ENCODE measurements at places on chromosomes 12 and 14. TPM values are rescaled to one million over a fixed set of nuclear protein-coding genes. Genes with fewer than 3 reads are reported as not detected.
A peak's percentile ranks its signal among the peaks of the same experiment; 100 is the strongest.

DNA sequence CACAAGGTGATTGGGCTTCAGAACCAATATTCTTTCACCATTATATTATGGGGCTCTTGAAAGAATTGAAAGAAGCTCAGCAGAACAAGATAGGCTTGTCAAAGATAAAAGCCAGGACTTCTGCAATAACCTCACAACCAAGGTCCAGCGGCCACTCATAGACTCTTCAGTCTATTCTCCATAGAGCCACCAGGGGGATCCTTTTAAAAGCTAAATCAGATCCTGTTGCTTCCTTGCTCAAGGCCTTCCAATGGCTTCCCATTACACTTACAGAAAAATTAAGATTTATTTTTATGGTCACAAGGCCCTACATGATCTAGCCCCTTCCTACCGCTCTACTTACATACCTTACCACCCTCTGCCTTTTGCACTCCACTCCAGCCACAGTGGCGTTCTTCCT lies 169.6 kb downstream of the C12orf42 start:
- no peak for DNase-seq

DNA sequence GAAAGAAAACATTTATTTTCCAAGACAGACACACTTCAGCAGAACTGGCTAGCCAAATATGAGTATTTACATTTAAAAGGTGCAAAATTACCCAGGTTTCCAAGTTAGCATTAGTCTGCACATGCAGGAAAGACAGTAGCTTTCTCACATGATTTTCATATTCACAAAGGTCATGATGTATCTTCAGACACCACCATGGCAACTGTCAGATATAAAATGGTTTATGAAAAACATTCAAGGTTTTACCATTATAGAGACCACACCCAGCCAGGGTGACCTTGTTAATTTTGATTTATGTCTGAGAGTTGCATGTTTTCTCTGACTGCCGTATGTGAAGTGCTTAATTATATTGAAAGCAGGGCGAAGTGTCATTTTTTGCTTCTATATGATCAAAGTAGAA lies 91.2 kb downstream of the GXYLT1 start:
- no peak for DNase-seq

Gene HOXC10
- total RNA-seq: 0.35 TPM

GRCh38 chr12:47821346-47821706 lies 1.6 kb upstream of the HDAC7 start:
- DNase-seq: no peak

Gene CCDC184
- 0.09 TPM for total RNA-seq

Gene RNF41
- 40.6 TPM for total RNA-seq

- no peak for DNase-seq
These were observed 36.5 kb upstream of the SELPLG start for GRCh38 chr12:108670066-108670631.

Gene LTB4R
- 3.7 TPM for total RNA-seq

DNA sequence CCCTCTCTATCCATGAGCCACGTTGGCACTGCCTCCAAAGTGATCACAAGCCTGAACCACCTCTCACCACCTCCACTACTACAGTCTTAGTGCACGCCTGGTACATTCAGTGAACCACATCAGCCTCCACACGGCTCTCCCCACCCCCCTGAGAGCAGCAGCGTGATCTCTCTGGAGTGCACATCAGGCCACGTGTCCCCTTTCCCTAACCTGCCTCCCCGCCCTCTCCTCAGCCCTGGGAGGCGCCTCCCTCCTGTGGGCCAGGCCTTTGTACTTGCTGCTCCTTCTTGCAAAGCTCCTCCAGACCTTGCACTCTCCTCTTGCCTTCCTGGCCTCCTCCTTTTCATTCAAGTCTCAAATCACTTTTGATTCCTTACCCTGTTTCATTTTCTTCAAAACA lies 49.8 kb downstream of the SLC6A12 start:
- DNase-seq: peak; percentile 19

Gene CHFR
- total RNA-seq: 26.8 TPM

DNA sequence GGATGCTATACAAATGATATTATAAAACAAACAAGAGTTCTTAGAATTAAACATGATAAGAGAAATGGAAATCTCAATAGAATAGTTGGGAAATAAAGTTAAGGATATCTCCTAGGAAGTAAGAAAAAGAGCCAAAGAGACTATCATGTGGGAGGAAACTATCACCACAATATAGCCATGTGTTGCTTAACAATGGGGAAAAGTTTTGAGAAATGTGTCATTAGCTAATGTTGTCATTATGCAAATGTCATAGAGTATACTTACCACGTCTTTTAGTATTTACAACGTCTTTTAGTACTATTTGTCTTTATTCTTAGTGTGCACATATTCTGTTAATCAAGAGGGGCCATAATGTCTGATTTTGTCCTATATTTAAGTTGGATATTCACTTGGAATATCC lies 58.7 kb downstream of the ZNF641 start:
- no peak for DNase-seq

Gene ADAMTS20
- total RNA-seq: 0.09 TPM

- DNase-seq: no peak
These were observed 49.9 kb upstream of the TBX3 start for GRCh38 chr12:114733919-114734318.

GRCh38 chr14:56199095-56199981 lies 81.1 kb downstream of the PELI2 start:
- DNase-seq: peak; percentile 32

Gene TOMM20L
- not detected for total RNA-seq

DNA sequence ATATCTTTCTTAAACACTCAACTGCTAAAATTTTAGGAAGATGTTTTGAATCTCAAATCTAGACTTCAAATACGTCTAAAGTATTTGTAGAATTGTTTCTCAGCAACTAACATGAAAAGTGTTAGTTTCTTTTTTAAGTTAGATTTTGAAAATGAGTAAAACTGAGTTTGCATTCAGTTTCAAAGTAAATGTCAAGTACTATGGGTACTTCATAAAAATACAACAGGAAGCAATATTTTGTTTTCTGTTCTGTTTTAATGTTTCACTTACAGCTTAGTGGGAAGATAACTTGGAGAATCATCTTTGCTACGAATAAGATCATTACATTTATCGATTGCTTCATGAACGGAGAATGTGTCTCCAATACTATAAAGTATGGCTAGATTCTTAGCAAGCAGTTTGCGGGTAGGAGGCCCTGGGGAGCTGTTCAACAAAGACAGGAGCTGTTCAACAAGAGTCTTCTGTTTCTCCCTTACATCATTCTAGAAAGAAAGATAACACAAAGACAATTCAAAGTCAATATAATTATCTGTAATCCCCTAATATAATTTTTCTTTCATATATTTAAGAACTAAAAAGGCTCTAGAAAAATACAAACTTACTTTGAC lies 20.2 kb downstream of the HEATR5A start:
- DNase-seq: no peak

DNA sequence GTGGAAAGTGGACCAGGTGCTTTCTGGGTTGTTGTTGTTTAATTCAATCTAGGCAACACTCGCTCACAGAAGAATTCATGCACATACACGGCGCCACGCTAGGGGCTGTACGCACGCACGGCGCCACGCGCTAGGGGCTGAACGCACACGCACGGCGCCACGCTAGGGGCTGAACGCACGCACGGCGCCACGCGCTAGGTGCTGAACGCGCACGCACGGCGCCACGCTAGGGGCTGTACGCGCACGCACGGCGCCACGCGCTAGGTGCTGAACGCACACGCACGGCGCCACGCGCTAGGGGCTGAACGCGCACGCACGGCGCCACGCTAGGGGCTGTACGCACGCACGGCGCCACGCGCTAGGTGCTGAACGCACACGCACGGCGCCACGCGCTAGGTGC lies 54.3 kb downstream of the NINJ2 start:
- no peak for DNase-seq

Gene OR6C2
- not detected for total RNA-seq

GRCh38 chr12:88202500-88202899 lies 60.4 kb downstream of the TMTC3 start:
- no peak for DNase-seq

Gene FITM1
- total RNA-seq: 0.20 TPM

- no peak for DNase-seq
These were observed 417.0 kb downstream of the DPF3 start for GRCh38 chr14:72476657-72477499.

DNA sequence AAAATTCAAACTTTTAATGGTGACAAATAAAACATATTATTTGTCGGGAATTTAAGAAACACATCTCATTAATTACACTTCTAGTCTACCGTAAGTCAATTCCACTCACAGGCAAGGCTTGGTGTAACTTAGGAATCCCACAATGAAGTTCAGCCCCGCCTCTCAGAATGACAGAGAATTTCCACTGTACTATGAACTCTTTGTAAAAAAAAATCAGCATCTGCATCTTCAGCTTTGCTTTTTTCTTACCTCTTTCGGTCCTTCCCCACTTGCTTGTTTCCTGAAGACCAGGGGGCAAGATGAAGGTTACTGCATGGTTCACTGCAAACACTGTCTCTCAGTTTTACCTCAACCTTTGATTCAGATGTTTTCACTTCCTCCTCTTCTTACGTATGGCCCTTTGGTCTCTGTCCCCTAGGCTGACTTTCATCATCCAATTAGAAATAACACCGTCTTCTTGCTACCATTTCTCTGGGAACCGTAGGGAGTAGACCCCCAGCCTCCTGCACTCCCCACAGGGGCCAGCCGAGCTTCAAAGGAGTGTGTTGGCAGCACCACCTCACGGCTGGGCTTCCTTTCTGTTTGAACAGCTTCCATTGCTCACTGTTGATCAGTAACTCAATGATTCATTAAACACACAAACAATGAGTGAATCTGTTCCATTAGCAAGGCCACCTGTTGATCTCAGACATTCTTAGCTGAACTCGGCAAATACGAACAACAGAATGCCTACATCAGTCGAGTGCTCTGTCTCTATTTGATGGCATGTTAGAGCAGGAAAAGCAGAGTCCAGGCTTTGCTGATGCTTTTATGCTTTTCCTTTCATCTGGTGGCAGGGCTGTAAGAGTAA lies 343.0 kb downstream of the BMP4 start:
- DNase-seq: no peak

- no peak for DNase-seq
These were observed 197.4 kb upstream of the GARIN6 start for GRCh38 chr12:99450036-99450630.

- no peak for DNase-seq
These were observed 168.6 kb downstream of the KITLG start for GRCh38 chr12:88411689-88412088.

Gene GRIN2B
- total RNA-seq: not detected

DNA sequence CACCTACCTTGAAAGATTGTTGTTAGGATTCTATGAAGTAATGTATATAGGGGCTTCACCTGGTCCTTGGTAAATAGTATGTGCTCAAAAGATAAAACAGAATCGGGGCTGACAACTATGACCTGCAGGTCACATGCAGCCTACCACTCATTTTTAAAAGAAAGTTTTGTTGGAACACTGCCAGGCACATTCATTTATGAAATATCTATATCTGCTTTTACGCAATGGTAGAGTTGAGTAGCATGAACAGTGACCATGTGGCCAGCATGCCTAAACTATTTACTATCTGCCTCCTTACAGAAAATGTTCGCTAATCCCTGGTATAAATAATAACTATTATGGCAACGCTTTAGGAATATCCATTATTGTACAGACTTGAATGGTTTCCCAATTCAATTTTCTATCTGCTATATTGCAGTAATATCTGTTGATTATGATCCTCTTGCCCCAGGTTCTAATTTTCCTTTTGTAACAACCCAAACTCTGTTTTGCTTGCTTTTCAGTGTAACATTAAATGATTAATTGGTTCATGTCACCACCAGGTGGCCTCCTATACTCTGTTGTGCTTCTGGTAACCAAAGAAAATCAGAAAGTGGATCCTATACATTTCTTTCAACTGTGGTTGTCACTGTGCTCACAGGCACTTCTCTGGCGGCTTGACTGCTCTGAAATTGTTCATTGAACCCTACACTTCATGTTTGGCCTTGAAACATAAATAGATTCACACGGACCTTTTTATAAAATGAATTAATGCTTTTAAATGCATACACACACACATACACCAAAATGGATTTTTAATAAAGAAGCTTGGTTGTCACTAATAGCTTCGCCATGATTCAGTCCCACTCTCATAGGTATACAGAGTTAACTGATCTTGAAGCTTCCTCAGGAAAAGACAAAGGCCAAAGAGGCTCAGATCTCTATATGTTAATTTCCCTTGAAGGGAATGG lies 227.7 kb upstream of the NPAS3 start:
- DNase-seq: peak; percentile 19

DNA sequence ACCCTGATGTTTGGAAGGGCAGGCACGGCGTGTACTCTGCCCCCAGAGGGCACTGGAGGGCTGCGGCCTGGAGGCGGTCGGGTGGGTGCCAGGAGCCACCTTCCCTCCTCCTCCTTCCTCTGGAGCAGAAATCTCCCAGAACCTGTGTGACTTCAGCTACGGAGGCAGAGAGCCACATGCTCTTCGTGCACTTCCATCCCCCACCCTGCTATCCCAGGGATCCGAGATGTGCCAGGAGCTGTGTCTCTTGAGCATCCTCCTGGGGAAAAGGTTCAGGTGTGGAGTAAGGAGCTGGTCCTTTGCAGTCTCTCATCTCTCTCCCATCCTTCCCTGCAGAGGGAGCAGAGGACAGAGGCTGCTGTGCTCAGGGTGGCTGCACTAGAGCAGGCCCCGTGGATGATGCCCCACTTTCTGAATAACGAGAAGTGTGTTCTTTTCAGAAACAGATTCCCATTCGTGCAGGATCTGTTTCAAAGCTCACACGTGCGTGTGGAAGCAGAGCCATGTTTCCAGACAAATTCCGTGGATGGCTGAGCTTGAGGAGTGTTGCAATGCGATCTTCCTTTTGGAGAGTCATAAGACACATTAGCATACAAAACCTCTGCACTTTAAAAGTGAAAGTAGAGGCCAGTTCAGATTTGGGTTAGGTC lies 162.9 kb downstream of the ADGRD1 start:
- DNase-seq: peak; percentile 20

Gene CPNE6
- total RNA-seq: not detected

DNA sequence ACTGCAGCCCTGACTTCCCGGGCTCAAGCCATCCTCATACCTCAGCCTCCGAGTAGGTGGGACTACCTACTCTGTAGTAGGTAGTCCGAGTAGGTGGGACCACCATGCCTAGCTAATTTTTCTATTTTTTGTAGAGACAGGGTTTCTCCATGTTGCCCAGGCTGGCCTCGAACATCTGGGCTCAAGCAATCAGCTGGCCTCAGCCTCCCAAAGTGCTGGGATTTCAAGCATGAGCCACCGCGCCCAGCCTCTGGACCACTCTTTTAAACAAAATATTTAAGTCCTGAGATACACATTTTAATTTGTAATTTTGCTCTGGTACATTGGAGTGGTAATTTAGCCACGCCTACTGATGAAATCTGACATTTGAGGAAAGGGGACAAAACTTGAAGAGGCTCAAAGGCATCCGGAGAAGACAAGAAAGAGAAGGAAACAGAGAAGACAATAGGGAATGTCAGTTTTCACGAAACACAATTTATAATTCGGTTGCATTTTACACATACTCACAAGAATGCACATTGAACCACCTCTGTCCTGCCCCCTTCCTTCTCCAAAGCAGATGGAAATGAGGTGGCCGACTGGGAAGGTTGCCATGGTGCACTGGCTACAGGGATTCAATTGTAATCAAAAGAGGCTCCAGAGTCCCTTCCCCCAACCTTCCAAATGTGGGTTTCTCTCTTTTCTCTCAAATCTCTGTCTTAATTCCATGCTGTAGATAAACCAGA lies 9.7 kb upstream of the TUBA1A start:
- no peak for DNase-seq

- DNase-seq: peak; percentile 23
These were observed 42.0 kb upstream of the CHST11 start for GRCh38 chr12:104414581-104415341.

Data from K562 (cell line).